A172 (cell line): ENCODE measurements at places on chromosomes 1 and 21.

DNA sequence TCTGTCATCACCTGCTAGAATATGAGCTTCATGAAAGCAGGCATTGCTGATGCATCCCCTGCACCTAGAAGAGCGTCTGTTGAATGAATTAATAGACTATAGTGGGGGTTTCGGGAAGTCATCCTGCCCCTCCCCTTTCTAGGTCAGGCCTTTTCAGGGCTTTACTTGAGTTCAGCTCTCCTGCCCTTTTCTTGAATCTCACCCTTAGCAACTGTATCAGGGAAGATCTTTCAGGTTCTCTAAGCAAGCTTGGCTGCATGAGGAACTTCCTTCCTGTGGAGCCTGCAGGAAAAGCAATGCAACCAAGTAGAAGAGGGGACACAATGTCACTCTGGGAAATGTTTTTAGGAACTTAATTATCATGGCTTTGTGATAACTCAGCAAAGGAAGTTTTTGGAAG lies 27.2 kb upstream of the KIAA0040 start:
- no peak for DNase-seq

GRCh38 chr1:157292809-157293564 lies 154.8 kb upstream of the ETV3 start:
- DNase-seq = no peak

DNA sequence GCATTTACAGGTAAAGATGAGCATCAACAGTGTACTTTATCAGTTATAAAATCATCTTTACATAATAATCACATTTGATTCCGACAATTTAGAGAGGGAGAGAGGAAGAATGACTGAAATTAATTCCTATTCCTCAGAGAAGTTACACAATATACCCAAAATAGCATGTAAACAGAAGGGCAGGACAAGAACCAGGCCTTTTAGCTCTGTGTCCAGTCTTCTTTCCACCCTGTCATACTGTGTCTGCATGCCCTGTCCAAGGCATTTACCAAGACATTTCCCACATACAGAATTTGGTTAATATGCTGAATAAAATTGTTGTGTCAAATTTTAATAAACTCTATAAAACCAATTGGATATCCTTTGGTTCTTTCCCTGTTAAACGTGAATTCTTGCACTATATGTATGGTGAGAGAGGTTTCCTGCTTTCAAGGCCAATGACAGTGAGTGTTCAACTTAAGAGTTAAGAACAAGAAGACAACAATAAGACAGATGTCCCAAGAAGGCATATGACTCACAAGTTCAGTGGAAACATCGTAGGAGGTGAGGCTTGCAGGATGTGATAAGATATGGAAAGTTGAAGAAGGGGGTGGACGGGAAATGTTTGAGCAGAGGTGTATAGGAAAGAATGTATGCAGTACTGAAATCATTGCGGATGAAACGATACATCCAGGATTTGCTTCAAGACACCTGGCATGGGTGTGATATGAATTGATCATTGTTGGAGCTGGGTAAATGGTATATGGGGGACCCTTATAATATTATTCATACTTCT lies 20.8 kb downstream of the LRRC8B start:
- peak; percentile 33 for DNase-seq

- DNase-seq = no peak
These were observed 48.0 kb upstream of the RXRG start for GRCh38 chr1:165492845-165493373.

DNA sequence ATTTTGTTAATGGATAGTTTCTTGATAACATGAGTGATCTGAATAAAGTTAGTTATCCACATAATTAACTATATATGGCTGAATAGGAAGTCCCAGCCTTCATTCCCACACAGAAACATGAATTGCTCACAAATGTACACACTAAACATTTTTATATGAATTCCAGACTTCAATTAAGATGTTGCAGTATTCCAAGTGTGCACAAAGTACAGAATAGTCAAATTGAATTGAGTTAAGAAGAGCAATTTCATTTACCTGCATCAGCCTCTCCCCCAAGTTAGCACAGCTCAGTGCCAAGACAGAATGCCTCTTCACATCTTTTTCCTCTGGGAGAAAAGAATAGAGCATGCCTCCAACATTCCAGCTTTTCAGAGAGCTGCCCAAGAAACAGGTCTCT lies 207.0 kb upstream of the SAMSN1 start:
- no peak for DNase-seq

DNA sequence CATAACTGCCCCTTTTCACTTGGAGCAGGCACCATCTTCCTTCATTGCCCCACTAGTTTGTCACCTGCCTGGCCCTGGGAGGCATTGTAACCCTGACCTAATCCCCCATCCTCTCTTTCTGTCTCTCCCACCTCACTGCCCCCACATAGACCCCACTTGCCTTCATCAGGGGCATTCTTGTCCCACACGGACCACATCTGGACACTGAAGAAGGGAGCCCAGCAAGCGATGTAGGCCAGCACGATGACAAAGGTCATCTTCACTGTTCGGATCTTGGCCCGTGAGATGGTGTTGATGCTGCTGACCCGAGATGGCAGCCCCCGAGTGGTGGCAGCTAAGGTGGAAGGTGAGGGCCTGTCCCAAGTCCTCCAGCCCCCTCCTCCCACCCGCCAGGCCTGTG lies 1.4 kb downstream of the AVPR1B start:
- no peak for DNase-seq

- no peak for DNase-seq
These were observed 31.0 kb downstream of the CC2D1B start for GRCh38 chr1:52334906-52335528.

DNA sequence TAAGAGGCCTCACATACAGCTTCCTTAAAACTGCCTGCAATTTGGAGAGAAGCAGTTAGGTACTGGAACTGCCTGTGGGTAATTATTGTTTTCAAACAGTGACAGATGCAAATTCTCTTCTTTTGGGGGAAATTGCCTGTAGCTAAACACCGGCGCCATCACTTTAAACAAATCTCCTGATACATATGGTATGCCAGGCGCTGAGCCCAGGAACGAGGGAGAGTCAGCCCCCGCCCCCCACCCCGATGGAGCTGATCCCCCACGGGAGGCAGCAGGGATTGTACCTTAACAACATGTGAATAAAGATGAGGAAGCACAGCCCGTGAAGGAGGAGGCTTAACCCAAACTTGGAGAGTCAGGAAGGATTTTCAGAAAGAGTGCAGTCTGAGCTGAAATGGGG lies 7.1 kb downstream of the TMEM51 start:
- DNase-seq = no peak

- DNase-seq = no peak
These were observed 14.9 kb downstream of the ATP13A2 start for GRCh38 chr1:16996845-16997244.

DNA sequence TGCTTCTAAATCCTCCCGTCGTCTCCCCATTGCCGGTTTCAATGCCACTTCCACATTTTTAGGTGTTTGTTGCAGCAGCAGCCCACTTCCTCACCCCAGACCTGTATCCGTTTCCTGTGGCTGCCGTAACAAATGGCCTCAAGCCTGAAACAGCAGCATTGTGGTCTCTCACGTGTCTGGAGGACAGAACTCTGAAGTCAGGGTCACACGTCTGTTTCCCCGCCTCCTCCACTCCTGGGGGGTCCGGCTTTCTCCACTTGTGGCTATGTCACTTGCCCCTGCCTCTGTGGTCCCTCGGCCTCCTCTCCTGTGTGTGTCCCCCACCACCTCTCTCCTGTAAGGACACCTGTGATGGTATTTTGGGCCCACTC lies 21.8 kb downstream of the TRPM2 start:
- no peak for DNase-seq

- no peak for DNase-seq
These were observed 527.5 kb upstream of the DAB1 start for GRCh38 chr1:57951390-57951789.

- DNase-seq = no peak
These were observed 38.6 kb downstream of the NENF start for GRCh38 chr1:212471286-212471685.

- no peak for DNase-seq
These were observed 25.8 kb upstream of the CAPZB start for GRCh38 chr1:19511116-19511515.

- no peak for DNase-seq
These were observed 49.3 kb upstream of the RABGAP1L start for GRCh38 chr1:174110053-174110452.

GRCh38 chr1:194795917-194796593 lies 1609.6 kb upstream of the B3GALT2 start:
- no peak for DNase-seq

- peak; percentile 55 for DNase-seq
These were observed 6.3 kb upstream of the INAVA start for GRCh38 chr1:200888349-200888838.

GRCh38 chr1:40684669-40685068 lies 6.8 kb upstream of the NFYC start:
- no peak for DNase-seq

- DNase-seq = no peak
These were observed 122.5 kb upstream of the KCNJ15 start for GRCh38 chr21:38134084-38134873.

GRCh38 chr1:102050556-102050955 lies 53.8 kb upstream of the OLFM3 start:
- no peak for DNase-seq

DNA sequence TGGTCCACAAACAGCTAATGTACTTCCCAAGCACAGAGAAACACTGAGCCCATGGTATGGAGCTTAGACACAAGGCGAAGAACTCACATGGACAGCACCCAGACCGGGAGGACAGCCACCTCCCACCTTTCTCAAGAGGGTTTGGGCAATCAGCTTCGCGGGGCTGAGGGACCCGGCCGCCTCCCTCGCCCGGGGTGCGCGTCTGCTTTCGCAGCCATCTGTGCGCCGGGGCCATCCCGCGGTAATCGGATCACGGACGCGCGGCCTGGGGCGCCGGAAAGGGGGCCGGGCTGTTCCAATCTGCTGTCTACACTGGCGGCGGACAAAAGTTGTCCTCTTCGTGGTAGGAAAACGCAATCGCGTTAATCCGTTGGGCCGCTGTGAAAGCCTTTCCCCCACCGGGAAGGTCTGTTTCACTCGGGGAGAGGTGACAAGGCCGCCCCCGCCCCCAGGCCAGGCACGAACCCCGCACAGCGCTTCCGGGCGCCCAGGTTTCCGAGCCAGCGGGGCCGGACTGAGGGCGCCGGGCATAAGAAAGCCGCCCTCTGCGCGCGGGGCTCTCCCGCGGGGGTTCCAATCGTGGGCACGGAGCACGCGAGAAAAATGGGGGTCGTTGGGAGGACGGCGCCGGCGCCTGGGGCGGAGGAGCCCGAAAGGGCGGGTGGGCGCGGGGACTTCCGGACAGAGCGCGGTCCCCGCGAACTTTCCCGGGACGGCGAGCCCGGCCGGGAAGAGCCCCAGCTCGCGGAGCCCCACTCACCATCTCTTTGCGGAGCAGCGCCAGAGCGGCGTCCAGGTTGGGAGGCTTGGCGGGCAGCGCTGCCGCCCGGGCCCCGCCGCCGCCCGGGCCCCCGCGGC lies 664 bp downstream of the FAM89A start:
- peak; percentile 18 for DNase-seq

- no peak for DNase-seq
These were observed 34.1 kb downstream of the VTCN1 start for GRCh38 chr1:117176579-117176978.

GRCh38 chr1:940107-941014 lies 16.6 kb downstream of the SAMD11 start:
- DNase-seq = peak; percentile 49

GRCh38 chr1:150567341-150567716 lies 12.1 kb downstream of the MCL1 start:
- no peak for DNase-seq

DNA sequence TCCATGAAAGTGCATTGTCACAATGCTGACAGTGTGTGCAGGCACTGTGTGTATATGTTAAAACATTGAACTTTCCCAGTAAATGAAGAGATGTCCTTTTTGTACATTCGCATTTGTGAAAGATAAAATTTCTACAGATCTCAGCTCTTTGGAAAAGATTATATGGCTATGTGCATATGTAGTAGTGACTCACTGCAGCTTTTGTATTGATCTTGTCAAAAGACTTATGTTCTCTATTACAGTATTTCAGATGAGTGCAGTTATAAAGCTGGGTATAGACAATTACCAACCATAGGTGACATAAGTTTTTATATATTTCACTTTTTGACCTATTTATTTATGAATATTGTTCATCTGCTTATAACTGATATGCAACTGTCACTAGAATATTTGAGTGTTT lies 212.6 kb downstream of the COL24A1 start:
- DNase-seq = no peak

DNA sequence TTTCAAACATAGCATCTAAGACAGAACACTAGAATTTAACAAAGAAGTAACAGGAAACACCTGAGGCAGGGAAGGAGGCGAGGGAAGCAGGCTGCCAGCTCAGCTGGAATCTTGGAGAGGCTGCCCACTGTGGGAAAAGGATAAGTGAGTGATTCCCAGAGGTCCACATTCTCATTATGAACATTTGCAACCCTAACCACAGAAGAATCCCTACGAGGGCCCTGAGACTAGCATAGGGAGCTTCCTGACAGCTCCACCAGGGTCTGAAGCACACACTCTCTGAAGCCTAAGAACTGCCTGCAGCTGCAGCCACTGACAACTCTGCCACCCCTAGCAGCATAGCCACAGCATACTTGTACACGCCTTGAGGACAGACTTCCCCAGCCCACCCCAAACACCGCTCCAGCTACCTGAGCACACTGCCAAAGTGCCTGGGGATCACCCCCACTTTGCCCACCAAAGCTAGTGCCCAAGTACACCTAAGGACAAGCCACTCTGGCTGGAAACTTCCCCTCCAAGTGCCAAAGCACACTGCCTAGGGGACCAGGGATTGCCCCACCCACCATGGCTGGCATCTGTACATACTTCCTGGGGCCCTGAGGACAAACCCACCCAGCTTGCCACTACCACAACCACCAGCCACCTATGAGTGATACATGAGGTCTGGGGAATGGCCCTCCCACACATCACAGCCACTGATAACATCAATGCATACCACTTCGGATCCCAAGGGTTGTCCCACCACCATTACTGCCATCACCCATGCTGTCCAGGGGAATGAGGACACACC lies 76.6 kb upstream of the GUCA2A start:
- peak; percentile 2 for DNase-seq

DNA sequence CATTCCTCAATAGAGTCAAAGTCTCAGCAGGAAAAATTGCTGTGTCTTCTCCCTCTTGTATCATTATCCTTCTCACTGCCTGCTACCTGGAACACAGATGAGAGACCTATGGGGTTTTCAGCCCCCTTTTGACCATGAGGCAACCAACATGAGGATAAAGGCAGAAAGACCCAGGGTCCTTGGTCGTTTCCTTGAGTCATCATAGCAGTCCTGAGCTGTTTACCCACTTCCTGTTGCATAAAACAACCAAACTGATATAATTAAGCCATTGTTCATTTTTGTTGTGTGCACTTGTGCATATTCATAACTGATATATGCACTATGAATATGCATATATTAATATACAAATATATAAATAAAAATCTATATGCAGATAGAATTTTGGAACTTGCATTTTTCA lies 188.3 kb upstream of the MAP1LC3C start:
- no peak for DNase-seq

DNA sequence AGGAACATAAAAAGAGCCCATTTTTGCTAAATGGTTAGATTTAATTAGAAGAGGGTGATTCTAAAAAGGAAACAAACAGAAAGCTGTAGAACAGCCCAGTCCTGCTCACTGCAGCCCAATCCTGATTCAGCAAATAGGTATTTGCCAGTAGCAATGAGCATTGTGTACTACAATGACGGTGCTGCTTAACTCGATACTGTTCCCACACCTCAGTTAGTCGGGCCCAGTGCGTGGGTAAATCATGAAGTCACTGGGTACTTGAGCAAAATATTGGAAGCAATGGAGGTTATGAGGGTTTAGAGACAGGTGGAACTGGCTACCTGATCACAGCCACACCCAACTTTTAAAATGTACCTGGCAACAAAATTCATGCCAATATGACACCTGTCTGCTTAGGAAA lies 101.5 kb upstream of the ADGRL2 start:
- DNase-seq = peak; percentile 47
